ENCODE measurements at places on chromosomes 7 and 10.

- DNase-seq, result no peak
Measured at GRCh38 chr10:11224792-11225416, 207.2 kb downstream of the CELF2 start.

- DNase-seq, result no peak
Measured at GRCh38 chr7:115827305-115828045, 203.1 kb downstream of the TFEC start.

GRCh38 chr7:25132430-25132829, 7.4 kb upstream of the CYCS start:
- no peak for DNase-seq

GRCh38 chr7:7103343-7104313, 78.7 kb upstream of the C1GALT1 start:
- peak; percentile 53 for DNase-seq

GRCh38 chr7:7311001-7311400, 128.7 kb downstream of the C1GALT1 start:
- DNase-seq, result no peak
